ENCODE measurements at places on chromosomes 6 and 20.

- DNase-seq = peak; percentile 50
Observed at GRCh38 chr6:169723200-169723909, 945 bp downstream of the PHF10 start.

- no peak for DNase-seq
Observed at GRCh38 chr6:61675734-61676133, 610.3 kb downstream of the KHDRBS2 start.

DNA sequence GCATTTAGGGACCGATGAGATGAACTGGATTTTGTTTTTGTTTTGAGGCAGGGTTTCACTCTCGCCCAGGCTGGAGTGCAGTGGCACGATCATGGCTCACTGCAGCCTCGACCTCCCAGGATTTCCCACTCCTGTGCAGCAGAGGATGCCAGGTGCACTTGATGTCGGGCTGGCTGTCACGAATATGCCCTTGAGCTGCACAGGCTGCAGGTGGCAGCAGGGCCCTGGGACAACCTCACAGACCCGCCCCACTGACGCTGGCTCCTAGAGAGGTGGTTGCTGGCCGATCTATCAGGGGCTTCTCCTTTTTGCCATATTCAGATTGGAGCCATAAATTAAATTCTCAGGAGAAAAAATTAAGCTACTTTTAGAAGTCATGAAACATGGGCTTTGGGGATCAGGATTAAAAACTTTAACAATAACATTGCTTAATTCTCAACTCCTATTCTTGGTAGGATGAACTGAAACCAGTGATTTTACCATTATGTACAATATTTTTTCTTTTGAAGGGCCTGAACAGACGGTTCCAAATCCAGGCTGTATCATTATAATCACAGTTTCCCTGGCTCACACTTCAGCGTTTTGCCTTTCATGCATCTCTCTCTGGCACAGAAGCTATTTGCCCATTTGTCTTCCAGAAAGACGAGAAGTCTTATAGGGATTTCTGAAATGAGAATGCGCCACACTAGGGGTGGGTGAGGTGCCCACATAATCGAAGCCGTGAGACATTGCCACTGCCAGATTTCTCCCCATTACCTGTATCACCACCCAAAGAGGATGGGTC is 32.4 kb downstream of the NQO2 start:
- DNase-seq = no peak

- no peak for DNase-seq
Observed at GRCh38 chr20:49485563-49485962, 3.1 kb upstream of the KCNB1 start.

DNA sequence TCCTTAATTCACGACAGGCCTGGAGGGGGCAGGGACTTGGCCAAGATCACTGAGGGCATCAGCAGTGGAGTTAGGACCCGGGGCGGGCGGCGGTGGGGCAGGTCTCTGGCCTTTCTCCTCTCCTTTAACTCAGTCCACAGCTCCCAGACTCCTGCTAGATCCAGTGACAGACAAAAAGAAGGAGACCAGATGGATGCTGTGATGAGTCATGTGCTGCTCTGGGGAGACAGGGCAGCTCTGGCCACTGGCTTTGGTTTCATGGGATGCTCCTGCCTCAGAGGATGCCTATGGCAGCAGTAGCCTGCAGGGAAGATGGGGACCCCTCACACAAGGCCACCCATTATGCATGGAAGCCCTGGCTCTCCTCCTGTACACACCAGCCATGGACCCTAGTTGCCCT is 20.5 kb downstream of the EPB41L1 start:
- no peak for DNase-seq

DNA sequence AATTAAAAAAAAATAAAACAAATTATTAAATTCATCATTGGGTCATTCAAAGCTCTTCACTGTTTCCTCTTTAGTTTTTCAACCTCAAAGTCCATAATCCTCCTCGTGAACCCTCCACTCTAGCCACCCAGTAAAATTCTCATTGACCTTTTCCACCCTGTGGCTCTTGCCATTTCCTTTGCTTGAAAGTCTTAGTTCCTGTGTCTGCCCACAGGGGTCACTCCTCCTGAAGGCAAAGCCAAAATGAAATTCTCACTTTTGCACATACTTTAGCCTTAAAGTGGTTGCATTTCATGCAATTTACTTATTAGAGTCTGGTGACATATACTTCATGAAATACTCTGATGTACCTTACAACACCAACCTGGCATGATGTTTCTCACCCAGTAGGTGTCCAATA is 263.7 kb downstream of the BMP2 start:
- peak; percentile 14 for DNase-seq

GRCh38 chr6:111173946-111174345 is 86.6 kb downstream of the SLC16A10 start:
- DNase-seq = no peak

- no peak for DNase-seq
Observed at GRCh38 chr6:45156075-45156474, 172.1 kb upstream of the RUNX2 start.

DNA sequence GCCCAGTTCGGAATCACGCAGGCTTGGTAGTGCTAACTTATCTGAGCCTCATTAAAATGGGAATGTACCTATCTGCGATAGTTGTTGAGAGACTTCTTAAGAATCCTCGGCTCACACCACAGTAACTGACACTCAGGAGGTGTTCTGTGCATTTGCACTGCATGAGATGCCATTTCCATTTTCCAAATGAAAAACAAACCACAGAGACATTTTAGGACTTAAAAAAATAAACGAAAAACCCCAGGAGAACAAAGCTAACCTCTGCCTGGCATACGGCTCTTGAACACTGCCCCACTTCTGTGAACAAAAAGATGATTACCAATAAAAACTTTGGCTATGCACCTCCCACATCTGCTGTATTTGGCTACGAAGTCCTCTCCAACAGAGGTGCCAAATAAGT is 37.6 kb downstream of the BEND3 start:
- DNase-seq = no peak

DNA sequence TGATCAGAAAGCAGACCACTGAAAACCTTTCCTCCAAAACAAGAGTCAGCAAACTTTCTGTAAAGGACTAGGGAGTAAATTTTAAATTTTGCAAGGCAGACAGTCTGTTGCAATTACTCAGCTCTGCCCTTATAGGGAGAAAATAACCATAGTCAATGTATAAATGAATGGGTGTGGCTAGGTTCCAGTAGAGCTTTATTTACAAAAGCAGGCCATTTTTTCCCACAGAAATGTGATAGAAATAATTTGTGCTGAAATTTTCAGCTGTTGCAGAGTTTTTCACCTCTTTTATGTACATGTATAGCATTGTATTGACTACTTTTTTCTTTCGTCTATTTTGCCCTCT is 7.7 kb downstream of the AMD1 start:
- no peak for DNase-seq

DNA sequence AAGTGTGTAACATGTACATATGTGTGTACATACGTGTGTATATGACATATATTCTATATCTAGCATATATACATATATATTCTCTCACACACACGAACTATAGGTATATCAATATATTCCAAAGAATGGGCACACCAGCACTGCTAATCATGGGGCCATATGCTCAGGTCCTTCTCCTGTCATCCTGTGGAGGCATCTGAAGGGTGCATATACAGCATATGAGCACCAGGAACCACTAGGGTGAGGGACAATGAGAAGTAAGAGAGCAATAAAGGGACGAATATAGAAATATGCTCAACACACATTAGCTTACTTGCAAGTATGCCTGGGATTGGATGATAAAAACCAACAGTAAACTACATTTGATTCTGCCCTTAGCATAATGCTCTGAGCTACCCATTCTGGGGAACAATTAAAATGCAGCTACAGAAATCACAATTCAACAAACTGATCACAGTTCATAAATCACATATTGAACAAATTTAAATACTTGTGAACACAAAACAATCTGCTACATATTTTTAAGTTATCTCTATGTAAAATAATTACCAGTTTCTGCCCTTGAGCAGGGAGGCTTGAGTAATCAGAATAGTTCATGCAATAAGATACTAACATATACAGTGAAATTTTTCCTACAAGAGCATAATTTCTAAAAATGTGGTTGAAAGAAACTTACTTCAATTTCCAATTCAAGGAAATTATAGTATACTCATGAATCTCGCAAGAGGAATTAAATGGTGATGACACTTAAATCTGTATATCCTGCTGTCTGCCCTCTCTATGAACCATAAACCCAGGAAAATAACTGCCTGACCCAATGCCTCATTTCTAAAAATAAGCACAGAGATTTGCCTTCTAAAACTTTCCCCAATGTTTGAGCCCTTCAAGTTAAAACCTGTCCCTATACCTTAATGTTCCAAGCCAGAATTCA is 272.2 kb upstream of the THEMIS start:
- DNase-seq = no peak
